ENCODE measurements at places on chromosomes 4 and X.

GRCh38 chr4:163680386-163681098 lies 186.1 kb downstream of the TMA16 start:
- DNase-seq: no peak

DNA sequence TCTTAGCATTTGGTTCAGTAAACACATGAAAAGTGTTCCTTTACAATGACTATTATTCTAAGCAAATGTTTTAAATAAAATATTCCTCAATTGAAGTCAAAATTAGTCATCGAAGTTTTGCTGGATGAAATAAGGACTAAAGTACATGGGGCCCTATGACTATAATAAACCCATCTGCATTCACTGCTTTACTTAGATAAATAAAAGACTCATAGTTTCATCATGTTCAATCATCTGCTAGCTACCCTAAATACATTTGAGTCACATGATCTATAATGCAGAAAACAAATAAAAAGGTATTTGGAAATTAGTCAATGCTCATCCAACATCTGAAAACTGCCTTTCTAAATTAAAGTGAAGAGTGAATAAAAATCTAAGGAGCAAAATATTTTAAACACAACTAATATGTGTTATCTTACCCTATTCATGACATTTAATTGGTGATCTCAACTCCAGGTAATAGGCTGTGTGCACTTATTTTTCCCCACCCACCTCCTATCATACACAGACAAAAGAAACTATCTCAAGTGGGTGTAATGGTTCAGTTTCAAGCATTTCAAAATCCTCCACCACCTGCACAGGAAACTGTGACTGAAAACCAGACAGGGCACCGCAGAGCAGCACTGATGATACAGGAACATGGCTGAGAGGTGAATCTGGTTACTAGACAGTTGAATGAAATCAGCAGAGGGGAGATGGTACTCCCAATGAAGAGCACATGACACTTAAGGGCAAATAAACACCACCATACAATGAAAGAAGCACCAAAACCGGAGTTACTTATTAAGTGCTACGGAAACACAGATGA lies 78.6 kb downstream of the CAMK2D start:
- no peak for DNase-seq

DNA sequence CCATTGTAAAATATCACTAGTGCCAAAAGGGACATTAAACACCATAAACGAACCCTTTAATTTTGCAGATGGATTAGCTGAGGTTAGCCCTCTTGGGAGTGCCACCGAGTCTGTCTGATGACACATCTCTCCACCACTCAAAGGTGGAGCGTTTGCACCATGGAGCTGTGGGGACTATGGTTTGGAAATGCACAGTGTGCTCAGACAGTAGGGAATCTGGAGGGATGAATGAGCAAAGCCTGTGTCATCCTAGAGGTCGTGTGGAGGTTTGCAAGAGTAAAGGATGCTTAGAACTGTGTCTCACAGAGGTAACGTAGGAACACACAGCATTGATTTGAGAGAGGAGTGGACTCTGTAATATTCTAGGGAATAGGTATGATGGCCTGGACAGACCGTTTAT lies 93.7 kb downstream of the CLNK start:
- no peak for DNase-seq

DNA sequence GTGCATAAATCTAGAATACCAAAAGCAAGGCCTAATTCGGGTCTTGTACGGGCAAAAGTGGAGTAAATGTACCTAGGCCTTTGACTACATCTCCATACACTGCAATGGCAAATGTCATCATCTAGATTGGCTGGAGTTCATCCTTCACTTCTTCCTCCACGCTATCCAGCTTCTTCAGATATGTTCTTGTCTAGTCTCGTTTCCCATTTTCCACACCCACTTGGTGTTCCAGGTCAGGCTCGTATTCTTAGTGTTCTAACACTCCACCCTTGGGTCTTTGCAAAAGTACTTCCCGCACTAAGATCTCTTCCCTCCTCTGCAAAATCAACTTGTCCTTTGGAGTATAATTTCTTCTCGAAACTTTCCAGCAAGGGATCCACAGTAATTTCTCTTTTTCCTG lies 1.4 kb downstream of the COQ2 start:
- no peak for DNase-seq

DNA sequence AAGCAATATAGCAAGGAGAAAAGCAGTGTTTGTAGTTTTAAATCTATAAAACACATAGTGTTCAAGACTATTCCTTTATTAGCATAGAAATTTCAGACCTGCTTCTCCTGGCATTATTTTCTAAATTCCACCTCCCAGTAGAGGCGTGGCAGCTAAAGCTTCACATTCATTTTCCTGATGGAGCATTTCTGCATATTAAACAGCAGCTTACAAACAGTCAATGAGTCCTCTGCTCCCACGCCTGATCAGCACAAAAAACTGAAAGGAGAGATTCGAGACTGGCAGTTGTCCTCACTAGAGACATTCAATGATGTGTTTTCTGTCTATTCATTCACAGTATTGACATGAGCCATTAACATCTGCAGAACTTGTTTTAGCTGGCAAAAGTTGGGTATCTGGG lies 61.4 kb downstream of the SHISA3 start:
- no peak for DNase-seq

GRCh38 chr4:71944956-71945355 lies 86.8 kb upstream of the NPFFR2 start:
- no peak for DNase-seq

GRCh38 chr4:169770416-169770815 lies 12.7 kb upstream of the HPF1 start:
- no peak for DNase-seq

DNA sequence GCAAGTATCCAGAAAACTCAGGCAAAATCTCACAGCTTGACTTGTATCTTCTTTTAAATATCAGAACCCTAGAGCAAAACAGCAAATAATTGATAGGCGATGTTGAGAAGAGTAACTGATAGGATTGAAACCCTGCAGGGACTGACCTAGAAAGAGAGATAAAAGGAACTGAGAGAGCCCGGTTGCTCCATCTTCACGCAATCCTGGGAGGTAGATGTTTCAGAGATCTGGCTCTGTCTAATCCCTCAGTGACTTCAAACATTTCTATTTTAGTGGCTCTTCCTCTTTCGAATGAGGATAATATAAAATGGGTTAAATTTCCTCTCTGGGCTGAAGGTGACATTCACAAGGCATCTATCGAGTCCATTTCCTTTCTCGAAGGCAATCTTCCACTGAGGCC lies 39.3 kb upstream of the RPL34 start:
- DNase-seq: no peak

- DNase-seq: no peak
These were observed 1250.0 kb upstream of the PRKX start for GRCh38 chrX:4963432-4963831.

DNA sequence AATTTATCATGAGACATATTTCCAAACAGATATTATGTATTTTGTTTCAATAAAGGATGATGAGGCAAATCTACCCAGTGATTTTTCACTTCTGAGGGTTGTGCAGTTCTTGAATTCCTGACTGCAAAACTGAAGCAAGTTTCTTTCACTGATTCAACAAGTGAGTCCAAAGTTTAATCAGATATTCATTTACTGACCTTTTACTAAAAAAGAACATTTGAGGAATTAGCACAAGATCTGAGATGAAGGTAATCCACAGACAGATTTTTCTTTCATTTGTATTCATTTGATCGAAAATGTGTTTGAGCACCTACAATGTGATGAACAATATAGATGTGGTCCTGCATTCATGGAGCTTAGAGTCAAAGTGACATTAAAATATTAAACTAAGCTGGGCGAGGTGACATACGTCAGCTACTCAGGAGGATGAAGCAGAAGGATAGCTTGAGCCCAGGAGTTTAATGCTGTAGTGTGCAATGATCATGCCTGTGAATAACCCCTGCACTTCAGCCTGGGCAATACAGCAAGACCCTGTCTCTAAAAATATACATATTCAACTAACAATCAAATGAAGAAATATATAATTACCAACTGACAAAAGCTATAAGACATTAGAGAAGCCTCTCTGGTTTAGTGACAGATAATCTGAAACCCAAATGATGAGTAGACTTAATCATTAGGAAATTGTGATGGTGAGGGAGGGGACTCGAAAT lies 76.6 kb downstream of the ANXA3 start:
- no peak for DNase-seq

DNA sequence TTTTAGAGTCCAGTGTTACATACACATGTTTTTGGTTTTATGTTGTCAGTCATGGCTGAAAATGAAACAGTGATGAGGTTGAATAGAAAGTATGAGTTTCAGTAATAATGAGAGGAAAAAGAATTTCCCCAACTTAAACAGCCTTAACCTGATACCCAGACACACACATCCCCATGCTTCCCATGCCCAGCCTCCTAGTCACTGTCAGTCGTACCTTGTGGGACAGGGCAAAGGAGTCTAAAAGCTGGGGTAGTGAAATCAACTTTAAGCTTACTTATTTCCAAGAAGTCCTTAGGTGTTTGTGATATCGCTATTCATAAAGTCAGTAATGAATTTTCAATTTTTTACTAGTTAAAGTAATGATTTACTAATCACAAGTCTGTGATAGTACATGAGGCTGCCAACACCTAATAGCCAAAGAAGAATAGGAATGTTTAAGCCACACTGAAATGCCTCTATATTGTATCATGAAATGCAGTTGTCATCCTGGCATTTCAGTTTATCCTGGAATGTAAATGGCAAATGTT lies 24.3 kb upstream of the GPR34 start:
- no peak for DNase-seq

- DNase-seq: no peak
These were observed 359.2 kb downstream of the EPHA5 start for GRCh38 chr4:65311120-65311519.

DNA sequence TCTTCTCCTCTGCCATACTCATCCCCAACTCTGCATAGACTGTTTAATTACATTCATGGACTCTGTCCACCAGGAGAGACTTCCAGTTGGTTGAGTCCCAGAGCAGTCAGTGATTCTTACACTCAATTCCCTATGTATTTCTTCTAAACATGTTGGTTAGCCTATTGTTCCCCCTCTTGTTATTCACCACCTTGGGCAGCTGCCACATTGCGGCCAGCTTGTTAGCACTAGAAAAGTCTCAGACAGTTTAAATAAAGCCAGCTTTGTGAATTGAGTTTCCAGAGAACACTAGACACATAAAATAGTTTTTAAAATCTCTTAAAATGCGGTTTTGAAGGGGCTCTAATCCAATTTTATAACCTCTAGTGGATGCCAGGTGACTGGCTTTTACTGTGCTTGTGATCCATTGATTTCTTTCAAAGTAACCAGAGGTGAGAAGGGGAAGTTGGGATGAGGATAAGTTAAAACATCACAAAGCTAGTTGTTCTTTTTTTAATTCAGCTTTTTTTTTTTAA lies 827.7 kb downstream of the FSTL5 start:
- DNase-seq: no peak

All from HEK293T (cell line).